NB4 (cell line): ENCODE measurements at places on chromosomes 6 and 20.

DNA sequence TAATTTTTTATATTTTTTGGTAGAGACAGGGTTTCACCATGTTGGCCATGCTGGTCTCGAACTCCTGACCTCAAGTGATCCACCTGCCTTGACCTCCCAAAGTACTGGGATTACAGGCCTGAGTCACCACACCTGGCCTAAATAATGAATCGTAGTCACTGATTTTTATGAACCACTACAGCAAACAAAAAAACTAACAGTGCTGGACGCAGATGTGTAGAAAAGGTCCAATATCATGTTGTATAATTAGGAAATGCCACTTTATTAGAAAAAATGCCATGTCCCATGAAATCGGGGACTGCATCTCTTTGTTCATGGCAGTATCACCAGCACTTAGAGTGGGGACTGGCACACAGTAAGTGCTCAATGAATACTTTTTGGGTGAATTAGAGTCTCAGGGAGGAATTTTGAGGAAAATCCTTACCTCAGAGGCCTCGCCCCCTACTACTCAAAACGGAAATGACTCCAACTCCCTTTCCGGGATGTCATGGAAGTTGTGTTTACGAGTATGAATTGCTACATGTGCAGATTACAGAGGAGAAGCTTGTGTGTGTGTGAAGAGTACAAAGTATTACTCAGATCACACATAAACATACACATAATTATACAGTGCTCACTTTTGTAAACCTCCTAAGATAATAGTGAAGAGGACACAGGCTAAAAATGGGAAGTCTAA lies 43.6 kb upstream of the FAM50B start:
- DNase-seq: no peak

DNA sequence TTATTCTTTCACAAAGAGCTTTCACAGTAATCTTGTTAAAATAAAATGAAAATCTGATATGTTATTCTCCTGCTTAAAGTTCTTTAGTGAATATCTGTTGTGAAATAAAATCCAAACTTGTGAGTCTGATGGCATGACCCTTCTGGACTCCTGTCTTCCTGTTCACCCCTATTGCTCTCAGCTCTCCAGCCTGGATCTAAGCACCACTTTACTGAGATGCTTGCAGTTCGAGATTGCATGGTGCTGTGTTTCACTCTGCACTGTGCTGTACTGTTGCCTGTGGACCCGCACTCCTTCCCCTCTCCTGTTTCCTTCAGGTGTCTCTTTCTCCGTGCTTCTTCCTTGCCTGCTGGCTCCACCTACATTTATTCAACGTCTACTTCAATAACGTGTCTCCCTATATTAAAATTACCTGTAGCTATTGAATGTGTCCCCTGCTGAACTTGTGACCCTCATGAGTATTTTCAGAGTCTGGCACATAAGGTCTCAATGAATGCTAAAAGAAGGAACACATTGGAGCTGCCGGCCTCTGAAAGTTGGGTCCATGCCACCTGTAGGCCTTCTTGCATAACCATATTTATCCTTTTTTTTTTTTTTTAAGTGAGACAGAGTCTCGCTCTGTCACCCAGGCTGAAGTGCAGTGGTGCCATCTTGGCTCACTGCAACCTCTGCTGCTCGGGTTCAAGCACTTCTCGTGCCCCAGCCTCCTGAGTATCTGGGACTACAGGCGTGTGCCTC lies 100.1 kb downstream of the ARID1B start:
- DNase-seq: no peak

GRCh38 chr6:44105993-44106740 lies 21.1 kb downstream of the MRPL14 start:
- no peak for DNase-seq

GRCh38 chr6:108222504-108222903 lies 38.3 kb downstream of the SNX3 start:
- peak; percentile 36 for DNase-seq

DNA sequence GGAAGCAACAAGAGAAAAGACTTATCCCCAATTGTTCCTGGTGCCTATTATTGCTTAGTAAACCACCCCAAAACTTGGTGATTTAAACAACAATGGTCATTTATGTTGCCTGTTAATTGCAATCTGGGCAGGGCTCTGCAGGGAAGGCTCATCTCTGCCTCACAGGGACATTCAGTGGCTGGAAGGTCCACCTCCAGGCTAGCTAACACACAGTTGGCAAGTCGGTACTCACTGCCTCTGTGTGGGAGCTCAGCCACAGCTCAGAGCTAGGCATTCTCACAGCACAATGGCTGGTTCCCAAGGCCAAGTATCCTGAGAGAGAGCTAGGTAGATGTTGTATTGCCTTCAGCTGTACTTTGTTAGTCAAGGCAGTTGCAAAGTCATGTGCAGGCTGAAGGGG lies 18.5 kb upstream of the GMDS start:
- DNase-seq: no peak

GRCh38 chr6:70307008-70307407 lies 4.1 kb upstream of the COL9A1 start:
- no peak for DNase-seq

DNA sequence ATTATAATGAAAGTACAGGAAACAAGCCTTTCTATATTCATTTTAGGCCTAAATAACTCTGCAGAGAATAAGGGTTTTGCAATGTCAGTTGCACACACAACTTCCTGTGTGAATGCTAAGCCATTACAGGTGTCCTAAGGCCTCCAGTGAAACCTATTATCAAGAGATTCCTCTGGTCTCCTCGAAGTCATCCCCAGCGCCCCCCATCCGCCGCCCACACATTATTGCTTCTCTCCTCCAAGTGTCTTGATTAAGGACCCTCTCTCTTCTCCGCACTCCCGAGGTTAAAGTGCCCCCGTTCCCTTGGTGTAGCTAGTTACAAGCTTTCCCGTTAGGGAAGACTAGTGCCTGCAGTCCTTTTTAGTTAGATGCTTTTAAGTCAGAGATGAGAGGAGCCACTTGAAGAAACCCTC lies 1.3 kb downstream of the HIVEP2 start:
- DNase-seq: peak; percentile 80

GRCh38 chr20:59735486-59735885 lies 131.1 kb downstream of the PHACTR3 start:
- no peak for DNase-seq

GRCh38 chr6:35719830-35720733 lies 16.8 kb upstream of the ARMC12 start:
- DNase-seq: peak; percentile 88

DNA sequence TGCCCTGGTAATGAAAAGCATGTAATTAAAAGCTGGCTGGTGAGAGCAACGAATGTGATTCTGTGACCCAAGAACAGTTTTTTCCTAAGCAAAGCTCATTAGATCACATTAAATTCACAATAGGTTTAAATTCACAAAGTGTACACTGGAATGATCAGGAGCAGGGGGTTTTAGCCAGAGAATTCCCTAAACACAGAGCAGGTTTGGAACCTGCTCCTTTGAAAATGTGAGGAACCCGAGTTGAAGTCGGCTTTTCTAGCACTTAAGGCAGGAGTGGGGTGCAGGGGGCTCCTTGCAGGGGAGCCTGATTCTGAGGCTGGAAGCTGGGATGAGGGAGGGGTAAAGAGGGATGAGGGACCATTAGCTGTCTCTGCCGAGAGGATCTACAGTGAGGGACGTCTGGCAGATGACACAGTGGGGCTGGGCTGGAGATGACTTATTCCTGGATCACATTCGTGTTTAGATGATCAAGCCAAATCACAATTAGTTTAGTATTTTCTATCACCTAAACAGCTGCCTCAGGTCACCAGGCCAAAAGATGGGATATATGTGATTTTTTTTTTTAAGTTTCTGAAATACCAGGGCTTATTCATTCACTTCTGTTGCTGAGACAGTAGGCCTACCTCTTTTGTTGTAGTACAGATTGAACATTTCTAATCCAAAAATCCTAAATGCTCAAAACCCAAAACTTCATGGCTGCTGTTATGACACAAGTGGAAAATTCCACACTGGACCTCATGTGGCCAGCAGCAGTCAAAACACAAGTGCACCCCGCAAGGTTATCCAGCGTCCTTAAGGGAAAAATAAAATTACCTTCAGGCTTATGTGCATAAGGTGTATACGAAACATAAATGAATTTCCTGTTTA lies 93.1 kb upstream of the HIVEP1 start:
- no peak for DNase-seq

GRCh38 chr6:165732696-165733488 lies 69.9 kb upstream of the PDE10A start:
- no peak for DNase-seq

GRCh38 chr20:51206032-51206662 lies 183.2 kb upstream of the KCNG1 start:
- DNase-seq: no peak

- peak; percentile 80 for DNase-seq
Measured at GRCh38 chr20:50434653-50435396, 75.4 kb upstream of the PTPN1 start.

GRCh38 chr20:21516180-21516567 lies 2.3 kb upstream of the NKX2-2 start:
- DNase-seq: no peak

DNA sequence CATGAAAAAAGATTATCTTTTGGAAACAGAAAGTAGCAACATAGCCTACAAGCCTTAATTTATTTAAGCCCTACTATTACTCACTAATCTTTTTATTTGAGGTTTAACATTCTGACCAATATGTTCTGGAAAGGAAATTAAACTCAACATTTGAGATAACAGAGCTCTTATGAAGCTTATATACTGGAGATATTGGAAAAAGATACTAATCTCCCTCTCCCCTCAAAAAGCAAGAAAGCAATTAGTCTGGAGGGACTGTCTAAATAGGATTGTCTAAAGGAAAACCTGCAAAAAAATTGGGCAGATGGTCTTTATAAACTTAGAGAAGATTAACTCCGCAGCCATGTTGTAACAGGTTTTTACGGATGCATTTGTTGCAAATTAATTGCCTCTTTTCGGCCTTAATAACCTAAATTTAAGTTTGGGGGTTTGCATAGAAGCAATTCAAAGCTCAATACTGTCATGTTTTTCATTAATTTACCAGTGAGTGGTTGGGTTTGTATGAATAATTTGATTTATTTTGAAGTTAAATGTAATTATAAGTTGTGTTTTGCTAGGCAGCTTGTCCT lies 79.1 kb downstream of the SHLD1 start:
- no peak for DNase-seq

DNA sequence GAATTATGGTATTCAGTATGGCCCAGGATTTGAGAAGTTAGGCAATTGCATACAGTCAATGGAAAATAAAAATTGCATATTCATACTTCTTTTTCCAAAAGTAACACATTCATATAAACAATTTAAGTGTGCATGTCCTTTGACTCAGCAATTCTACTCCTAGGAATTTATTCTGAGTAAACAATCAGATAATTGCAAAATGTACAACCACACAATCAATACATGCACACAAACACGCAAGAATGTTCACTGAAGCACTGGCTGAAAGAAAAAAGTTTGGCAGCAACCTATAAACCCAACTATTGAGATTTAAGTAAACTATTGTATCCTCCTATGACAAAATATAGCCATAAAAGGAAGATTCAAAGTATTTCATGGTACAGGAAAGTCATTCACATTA lies 1.6 kb downstream of the CYP39A1 start:
- no peak for DNase-seq

- DNase-seq: no peak
Measured at GRCh38 chr6:1950631-1951030, 294.8 kb downstream of the GMDS start.

GRCh38 chr6:115896538-115897129 lies 164.1 kb downstream of the FRK start:
- peak; percentile 42 for DNase-seq

DNA sequence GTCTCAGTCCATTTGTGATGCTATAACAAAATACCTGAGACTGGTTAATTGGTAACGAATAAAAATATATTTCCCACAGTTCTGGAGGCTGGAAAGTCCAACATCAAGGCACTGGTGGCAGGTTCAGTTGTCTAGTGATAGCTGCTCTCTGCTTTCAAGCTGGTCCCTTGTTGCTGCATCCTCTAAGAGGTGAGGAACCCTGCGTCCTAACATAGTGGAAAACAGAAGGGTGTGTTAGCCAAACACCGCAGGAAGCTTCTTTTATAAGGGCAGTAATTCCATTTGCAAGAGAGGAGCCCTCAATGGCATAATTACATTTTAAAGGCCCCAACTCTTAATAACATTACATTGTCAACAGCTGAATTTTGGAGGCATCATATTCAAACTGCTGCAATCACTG lies 372.7 kb downstream of the ADGRB3 start:
- DNase-seq: no peak
